Cortex of kidney (tissue), 1 donor: ENCODE measurements at places on chromosomes 4 and X.

- no peak for DNase-seq
Measured at GRCh38 chr4:80058740-80059139, 14.3 kb downstream of the ANTXR2 start.

DNA sequence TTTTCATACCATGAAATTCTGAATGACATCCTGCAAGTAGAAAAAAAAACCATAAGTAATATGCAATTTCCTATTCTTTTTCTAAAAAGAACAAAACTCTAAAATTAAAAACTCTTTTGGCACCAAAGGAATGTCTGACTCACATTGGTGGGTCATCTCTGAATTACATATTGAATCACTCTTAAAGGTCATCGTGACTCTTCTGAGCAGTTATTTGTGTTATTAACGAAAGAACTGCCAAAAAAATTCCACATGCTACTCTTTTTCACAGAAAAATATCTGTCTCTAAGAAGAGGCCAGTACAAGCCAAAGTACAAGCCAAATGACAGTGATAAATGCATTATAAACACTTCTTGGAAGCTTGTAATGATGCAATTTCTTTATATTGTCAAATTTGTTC is 282.2 kb downstream of the GUCY2F start:
- no peak for DNase-seq

DNA sequence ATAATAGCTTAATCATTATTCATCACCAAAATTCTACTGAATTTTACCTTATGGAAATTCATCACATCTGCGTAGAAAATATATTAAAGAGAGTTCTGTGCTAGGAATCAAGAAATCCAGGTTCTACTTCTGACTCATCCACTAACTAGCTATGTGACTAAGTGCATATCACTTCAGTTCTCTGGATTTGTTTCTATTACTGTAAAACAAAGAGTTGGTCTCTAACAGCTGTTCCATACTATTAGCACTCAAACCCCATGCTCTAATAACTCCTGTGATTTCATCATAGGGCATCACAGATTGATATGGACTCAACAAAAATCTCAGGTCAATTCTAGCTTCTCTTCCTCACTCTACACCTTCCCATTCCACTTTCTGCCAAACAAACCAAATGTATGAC is 572.0 kb downstream of the INPP4B start:
- no peak for DNase-seq

GRCh38 chr4:112664611-112665010 is 27.7 kb downstream of the LARP7 start:
- DNase-seq: no peak

DNA sequence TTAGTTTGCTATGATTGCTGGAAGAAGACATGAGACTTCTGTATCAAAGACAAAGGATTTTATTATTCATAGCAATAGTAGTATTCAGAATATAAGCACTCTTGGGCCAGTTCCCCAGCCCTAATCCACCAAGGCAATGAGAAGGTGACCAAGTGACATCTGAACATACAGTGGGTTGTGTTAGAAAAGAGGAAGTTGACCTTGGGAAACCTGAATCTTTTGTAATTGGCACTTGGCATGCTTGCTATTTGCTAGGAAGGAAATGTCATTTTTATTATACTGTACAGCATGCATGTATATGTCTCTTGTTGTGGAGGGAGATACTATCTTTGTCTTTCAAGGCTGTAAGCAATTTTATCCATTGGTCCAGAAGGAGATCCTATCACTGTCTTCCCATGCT is 216.1 kb upstream of the FAT1 start:
- no peak for DNase-seq

- DNase-seq: no peak
Measured at GRCh38 chr4:29276150-29276549, 1444.0 kb upstream of the PCDH7 start.

- DNase-seq: no peak
Measured at GRCh38 chrX:123085311-123085940, 98.7 kb upstream of the GRIA3 start.

DNA sequence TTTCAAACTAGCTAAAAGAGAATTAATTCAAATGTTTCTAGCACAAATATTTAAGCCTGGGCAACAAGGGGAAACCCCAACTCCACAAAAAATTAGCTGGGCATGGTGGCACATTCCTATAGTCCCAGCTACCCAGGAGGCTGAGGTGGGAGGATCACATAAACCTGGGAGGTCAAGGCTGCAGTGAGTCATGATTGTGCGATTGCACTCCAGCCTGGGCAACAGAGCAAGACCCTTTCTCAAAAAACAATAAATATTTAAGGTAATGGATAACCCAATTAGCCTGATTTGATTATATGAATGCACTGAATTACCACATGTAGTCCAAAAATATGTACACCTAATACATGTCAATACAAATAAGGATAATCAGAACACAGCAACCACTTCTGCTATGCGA is 14.3 kb downstream of the RCHY1 start:
- no peak for DNase-seq

- no peak for DNase-seq
Measured at GRCh38 chrX:135490979-135491514, 29.4 kb upstream of the INTS6L start.

- no peak for DNase-seq
Measured at GRCh38 chr4:183563874-183564273, 59.0 kb downstream of the ING2 start.

GRCh38 chr4:108533245-108533844 is 87.0 kb upstream of the RPL34 start:
- no peak for DNase-seq

- no peak for DNase-seq
Measured at GRCh38 chr4:189117426-189117825, 823.2 kb upstream of the FRG1 start.

DNA sequence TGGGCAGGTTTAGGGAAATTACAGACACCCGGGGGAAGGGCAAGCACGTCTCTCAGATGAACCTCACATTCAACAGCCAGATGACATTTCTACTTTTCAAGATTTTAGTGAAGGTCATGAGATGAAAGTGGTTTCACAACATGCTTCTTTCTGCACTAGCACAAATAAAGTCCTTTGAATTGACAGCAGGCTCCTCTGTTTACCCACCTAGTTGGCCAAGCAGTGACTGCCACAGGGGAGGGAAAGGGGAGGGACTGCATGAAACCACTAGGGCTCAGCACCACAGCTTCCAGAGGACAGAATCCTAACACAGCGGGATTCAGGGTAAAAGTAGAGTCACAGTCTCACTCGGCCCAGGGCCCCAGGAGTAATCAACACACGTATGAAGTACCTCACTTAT is 6.2 kb downstream of the RAB40A start:
- no peak for DNase-seq

DNA sequence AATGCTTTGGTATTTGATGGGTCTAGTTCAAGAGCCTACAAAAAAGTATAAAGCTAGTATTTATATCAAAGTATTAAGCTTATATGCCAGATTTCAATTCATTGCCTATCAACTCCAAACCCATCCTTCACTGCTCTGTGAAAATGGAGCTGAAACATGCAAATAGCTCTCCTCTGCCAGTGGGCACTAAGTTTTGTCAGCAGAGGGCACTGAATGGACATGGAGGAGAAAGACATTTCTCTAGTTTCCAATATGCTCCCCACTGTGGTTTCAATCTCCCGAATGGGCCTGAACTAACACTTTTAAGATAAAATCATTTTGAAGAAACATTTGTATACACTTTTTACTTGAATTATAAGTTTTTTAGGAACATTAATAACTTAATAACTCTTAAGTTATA is 12.4 kb downstream of the PPID start:
- DNase-seq: no peak
